ENCODE measurements at places on chromosomes 5 and 9.

DNA sequence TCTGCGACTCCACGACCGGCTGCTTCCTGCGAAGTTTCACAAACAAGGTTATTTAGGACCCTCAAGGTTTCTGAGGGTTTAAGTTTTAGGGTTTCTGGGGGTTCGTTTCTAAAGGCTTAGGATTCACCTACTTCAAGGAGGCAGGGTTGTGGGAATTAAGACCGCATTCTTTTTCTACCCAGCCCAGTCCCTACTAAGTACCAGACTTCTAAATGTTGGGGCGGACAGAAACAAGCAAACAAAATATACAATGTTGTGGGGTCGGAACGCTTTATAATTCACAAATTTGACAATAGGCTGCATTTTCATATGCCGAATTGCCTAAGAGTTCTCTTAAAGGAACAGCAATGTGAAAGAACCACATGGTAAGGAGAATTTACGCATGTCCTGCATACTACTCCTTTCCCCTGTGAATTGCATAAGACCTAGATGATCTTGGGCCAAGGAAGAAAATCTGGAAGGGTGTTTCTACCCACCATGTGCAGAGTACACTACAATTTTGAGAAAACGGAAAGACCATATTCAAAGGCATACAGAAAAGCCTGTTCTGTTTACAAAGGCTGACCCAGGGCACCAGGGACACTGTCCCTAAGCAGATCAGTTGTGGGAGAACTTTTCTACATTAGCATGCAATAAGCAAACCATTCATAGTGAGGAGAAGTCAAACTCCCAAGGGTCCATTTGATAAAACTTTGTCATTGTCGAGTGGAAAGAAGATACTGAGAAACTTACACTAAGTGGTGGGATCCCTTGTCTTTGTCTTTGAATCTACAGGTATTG is 457.3 kb downstream of the RAB3C start:
- DNase-seq, result no peak

DNA sequence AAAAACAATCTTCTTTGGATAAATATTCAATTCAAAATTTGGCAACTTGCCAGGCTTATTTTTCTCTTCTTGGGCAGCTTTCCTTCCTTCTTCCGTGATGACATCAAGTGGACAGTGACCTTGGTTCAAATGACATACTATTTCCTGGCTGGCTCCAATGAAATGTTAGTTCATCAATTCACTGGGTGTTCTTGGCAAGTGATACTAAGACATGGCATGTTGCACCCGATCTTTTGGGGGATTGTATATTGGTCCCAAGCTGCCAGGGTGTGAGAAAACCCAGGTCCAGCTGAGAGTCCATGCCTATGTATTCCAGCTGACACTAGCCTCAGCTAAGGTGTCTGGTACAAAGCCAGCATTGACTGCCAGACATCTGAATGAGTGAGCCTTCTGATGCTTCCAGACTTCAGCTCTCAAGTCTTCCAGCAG is 252.9 kb downstream of the MAT2B start:
- no peak for DNase-seq

GRCh38 chr9:121528642-121529041 is 29.0 kb upstream of the GGTA1 start:
- no peak for DNase-seq

DNA sequence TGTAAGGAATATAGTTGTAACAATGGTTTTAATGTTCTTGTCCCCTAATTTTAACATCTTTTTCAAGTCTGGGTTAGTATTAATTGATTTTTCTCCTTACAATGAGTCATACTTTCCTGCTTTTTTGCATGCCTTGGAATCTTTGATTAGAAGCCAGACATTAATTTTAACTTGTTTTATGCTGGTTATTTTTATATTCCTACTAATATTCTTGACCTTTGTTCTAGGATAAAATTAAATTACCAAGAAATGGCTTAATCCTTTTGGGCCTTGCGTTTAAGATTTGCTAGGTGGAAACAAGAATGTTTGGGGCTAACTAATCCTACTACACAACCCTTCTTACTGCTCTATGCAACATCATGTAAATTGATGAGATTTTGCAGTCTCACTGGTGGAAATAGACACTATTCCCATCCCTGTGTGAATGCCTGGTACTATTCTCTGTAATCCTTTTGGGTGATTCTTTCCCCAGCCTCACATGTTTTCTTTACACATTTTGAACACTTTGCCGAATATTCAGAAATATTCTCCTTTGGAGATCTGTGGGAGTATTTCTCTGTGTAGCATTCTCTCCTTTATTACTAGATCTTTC is 47.2 kb downstream of the ZCCHC7 start:
- DNase-seq, result no peak

DNA sequence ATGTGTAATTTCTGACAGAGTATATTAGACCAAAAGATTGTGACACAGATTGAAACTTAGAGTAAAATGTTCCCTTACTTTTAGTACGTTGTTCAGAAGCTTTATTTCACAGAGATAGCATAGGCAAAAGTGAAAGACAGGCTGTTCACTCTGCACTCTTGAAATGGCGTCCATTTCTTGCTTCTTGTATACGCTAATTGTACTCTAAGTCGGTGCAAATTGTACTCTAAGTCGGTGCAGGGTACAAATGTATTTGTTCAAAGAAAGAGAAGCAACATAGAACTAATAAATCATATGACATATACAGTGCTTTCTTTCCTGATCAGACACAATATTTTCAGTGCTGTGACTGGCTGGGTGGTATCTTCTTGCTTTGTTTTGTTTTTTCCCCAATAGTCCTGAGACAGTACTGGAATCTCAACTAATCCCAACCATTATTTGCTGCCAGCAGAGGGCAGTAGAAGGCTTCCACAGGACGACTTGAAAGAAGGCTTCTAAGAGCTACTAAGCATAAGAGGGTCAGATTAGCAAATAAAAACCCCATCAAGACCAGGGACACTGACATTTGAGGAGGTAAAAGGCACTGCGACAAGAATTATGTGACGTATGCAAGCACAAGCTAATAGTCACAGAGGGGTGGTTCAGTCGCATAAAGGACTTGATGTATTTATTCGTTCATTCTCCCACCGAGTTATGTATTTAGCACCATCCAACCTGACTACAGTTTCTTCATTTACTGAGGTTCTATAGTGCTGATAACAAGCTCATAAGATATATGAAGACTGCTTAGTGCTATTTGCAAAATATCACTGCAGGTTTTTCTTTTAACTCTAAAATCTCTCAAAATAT is 831.8 kb downstream of the TAF11L14 start:
- peak; percentile 27 for DNase-seq
